Placental pericyte (primary cell): ENCODE measurements at places on chromosomes 2 and 18. TPM values are rescaled to one million over a fixed set of nuclear protein-coding genes. Genes with fewer than 3 reads are reported as not detected.

Gene YES1
- total RNA-seq: 53.8 and 82.8 TPM in 2 replicates

Gene ALLC
- not detected in 2 replicates for total RNA-seq

Gene ARHGAP15
- not detected in 2 replicates for total RNA-seq

Gene RAB17
- 0.22 and 0.43 TPM in 2 replicates for total RNA-seq

Gene SERPINB10
- 0.57 and 1.1 TPM in 2 replicates for total RNA-seq

Gene CYP1B1
- 11.5 and 70.2 TPM in 2 replicates for total RNA-seq

Gene UGT1A4
- not detected in 2 replicates for total RNA-seq

Gene TANC1
- 37.1 and 43.3 TPM in 2 replicates for total RNA-seq

Gene NT5DC4
- total RNA-seq: not detected in 2 replicates

Gene FBLN7
- 0.66 and 2.9 TPM in 2 replicates for total RNA-seq

Gene SERPINB13
- not detected in 2 replicates for total RNA-seq

Gene DYSF
- 0.22 and 0.43 TPM in 2 replicates for total RNA-seq

Gene TUBB8B
- not detected in 2 replicates for total RNA-seq

Gene AFG3L2
- 48.7 and 60.2 TPM in 2 replicates for total RNA-seq

Gene ANKRD62
- not detected in 2 replicates for total RNA-seq

Gene FBXO48
- total RNA-seq: 0.44 and 1.4 TPM in 2 replicates
